ENCODE measurements at places on chromosomes 16 and 17. TPM values are rescaled to one million over a fixed set of nuclear protein-coding genes. Genes with fewer than 3 reads are reported as not detected.

DNA sequence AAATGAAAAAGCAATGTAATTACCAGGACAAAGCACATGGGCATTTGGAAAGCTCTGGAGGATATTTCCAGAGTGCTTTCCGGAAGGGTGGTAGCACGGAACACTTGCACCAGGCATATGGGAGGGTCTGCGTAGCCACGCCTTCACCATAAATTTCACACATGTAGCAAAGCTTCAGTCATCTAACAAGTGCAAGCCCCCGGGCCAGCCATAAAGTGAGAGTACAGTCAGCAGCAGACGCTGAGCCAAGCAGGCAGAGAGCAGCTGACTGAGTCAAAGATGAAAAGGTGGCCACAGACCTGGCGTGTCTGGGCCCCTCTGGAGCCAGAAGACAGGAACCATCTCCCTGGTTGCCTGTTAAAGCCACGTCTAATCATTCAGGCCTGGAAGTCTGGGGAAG, 130.6 kb downstream of the SEC14L1 start:
- DNase-seq, result no peak

GRCh38 chr16:50309156-50309526, 42.8 kb downstream of the ADCY7 start:
- no peak for DNase-seq

DNA sequence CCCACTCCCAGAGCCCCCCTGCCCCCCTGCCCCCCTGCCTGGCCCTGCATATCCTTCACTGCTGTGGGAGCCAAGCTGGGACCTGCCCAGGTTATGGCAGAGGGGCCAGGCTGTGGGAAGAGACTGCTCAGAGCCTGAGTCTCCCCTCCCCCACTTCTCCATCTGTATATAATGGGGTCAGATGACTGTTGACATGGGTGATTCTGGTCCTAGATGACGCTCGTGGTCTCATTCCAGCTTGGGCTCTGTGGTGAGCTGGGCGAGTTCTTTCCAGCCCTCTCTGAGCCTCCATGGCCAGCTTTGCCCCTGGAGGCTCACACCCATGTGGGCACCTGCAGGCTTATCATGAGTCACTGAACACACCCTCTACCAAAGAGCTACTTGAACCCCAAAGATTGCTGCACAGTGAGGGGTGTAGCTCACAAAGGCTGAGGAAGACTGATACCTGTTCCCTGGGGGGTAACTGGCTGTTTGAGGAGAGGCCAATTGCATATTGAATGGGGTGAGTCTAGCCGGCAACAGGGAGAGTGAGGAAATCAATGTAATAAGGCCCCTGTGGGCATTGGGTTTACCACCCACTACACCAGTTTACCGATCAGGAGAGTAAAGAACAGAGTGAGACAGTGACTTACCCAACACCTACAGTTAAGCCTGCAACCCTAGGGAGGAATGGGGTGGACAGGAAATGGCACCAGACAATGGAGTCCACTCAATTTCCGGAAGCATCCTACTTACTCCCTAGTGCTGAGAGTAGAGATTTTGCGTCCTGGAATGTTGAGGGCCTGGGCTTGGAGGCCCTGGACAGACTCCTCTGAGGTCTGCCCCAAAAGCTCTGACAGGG, 4.2 kb upstream of the SREBF1 start:
- no peak for DNase-seq

- DNase-seq, result no peak
Measured at GRCh38 chr17:41003926-41004325, 4.2 kb upstream of the KRTAP3-2 start.

Gene GPR142
- 4.1 TPM for total RNA-seq

Gene IL4R
- 22.1 TPM for total RNA-seq

Gene FBXL19
- total RNA-seq, result 46.4 TPM
